ENCODE measurements at places on chromosomes 4 and X. TPM values are rescaled to one million over a fixed set of nuclear protein-coding genes. Genes with fewer than 3 reads are reported as not detected.

DNA sequence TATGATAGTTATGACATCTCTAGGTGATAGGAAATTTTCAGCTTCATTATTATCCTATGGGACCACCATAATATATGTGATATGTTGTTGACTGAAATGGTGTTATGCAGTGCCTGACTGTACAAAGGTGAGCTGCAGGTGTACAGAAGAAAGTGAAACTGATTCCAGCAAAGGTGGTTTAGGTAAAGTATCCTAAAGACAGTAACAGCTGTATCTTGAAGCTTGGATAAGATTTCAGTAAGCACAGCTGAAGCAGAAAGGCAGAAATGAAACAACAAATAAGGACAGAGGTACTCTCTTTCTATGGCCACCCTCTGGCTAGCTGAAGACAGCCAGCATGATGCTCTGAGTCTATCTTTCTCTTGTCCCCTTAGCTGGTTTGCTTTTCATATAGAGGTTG is 30.0 kb upstream of the PGK1 start:
- no peaks in the 10 kb centered on the region for H3K4me1 ChIP-seq
- no peak overlapping the region for H3K4me3 ChIP-seq
- H3K27me3 ChIP-seq, result no peaks in the 10 kb centered on the region
- no peaks in the 10 kb centered on the region for H3K36me3 ChIP-seq

- no peak overlapping the region for H3K27ac ChIP-seq
- H3K4me1 ChIP-seq, result no peaks in the 10 kb centered on the region
- H3K36me3 ChIP-seq, result no peaks in the 10 kb centered on the region
- DNase-seq, result no peak
- no peaks in the 10 kb centered on the region for H3K27me3 ChIP-seq
Observed at GRCh38 chr4:120158046-120158445, 91.4 kb upstream of the MAD2L1 start.

DNA sequence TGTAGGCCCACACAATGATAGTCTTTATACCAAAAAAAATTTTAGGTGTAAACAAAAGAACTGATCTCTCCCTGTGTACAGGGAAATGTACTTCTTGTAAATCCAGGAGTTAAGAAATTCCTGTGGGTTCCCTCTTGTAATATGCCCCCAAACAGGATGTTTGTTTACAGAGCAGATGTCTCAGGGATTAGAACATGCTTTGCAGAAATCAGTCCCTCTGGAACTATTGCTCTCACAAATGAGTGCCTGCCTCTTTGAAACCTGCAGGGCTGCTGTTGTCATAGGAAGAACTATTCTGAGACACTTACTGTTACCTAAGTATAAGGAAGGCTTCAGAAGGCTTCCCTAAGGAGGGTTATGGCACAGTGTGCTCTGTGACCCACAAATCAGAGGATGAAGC is 35.6 kb downstream of the PAK3 start:
- peak; percentile 44 for DNase-seq
- H3K27me3 ChIP-seq, result no peaks in the 10 kb centered on the region
- H3K27ac ChIP-seq, result peak overlapping the region; percentile 42
- no peak overlapping the region for H3K4me3 ChIP-seq
- peaks cover 25% of the 10 kb centered on the region for H3K4me1 ChIP-seq
- H3K36me3 ChIP-seq, result no peaks in the 10 kb centered on the region

DNA sequence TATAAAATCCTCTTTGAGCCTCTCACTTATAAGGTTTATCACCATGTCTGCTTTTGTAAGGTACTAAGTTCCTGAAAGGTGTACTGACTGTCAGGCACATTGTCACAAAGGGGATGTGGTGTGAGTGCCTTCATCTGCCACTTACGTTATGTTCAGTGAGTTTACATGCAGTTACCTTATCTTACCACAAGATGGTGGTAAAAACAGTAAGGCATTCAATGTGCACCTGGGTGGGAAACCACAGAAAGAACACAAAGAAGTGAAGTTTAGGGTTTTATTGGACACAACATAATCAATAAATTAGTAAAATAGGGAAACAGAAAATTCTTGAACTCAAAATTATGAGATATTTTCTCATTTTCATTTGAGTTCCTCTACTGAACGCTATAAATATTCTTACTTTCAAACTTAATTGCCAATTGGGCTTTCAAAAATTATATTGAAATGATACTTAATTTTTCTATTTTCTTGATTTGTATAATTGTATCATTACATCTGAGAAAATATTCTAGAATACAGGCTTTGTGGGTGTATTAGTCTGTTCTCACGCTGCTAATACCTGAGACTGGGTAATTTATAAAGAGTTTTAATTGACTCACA is 650.8 kb downstream of the PCDH7 start:
- DNase-seq, result no peak
- no peak overlapping the region for H3K27ac ChIP-seq
- no peaks in the 10 kb centered on the region for H3K4me1 ChIP-seq
- H3K4me3 ChIP-seq, result no peak overlapping the region

DNA sequence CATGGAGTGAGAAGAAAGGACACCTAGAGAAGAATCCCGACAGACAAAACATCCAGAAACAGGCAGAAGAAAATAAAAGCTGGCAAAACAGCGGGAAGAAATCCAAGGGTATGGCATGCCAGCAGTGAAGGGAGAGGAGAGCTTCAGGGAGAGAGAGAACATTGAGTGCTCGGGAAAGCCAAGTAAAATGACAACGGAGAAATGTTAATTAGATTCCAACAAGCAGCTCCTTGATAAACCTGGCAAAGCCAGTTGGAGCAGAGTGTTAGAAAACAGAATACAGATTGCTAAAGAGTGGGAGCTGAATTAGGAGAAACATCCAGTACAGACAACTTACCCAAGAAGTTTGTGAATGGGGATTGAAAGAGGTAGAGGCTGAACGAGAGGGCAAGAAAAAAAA is 40.4 kb upstream of the MAOA start:
- no peaks in the 10 kb centered on the region for H3K27me3 ChIP-seq
- H3K36me3 ChIP-seq, result no peaks in the 10 kb centered on the region
- DNase-seq, result no peak
- no peaks in the 10 kb centered on the region for H3K4me1 ChIP-seq

GRCh38 chr4:26466578-26467270 is 23.6 kb downstream of the CCKAR start:
- no peak for DNase-seq
- no peak overlapping the region for H3K4me3 ChIP-seq
- H3K27me3 ChIP-seq, result no peaks in the 10 kb centered on the region
- no peak overlapping the region for H3K27ac ChIP-seq
- H3K36me3 ChIP-seq, result no peaks in the 10 kb centered on the region

GRCh38 chr4:154467886-154468285 is 23.7 kb downstream of the DCHS2 start:
- no peak overlapping the region for H3K4me3 ChIP-seq
- H3K27ac ChIP-seq, result no peak overlapping the region
- H3K36me3 ChIP-seq, result no peaks in the 10 kb centered on the region

- no peaks in the 10 kb centered on the region for H3K27me3 ChIP-seq
- no peak overlapping the region for H3K27ac ChIP-seq
- no peak overlapping the region for H3K4me3 ChIP-seq
- no peaks in the 10 kb centered on the region for H3K4me1 ChIP-seq
Observed at GRCh38 chr4:128686032-128686465, 123.5 kb upstream of the JADE1 start.

DNA sequence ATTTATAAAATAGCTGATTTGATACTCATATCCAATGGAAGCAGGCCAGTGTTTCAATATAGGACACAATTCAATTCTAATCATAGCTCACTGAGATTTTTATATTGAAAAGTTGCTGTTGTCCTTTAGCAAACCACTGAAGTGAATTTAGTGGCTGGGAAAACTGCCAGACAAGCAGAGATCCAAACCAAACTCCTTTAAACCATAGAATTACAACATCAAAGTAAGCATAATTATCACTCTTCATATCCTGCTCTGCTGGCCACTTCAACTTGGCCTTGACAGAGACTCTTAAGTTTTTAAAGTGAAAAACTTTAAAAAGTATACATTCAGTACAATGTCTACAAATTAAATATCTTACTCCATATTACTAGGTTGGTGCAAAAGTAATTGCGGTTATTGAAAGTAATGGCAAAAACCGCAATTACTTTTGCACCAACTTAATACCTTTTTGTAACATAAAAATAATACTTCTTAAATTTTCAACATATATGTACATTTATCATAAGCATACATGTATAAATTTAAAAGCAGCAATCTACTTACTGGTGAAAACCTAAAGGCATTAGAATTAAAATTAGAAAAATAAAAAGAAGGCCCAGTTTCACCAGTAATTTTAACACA is 433.0 kb downstream of the PCDH10 start:
- H3K27me3 ChIP-seq, result no peaks in the 10 kb centered on the region
- H3K27ac ChIP-seq, result no peak overlapping the region
- no peaks in the 10 kb centered on the region for H3K36me3 ChIP-seq
- DNase-seq, result no peak

- H3K36me3 ChIP-seq, result no peaks in the 10 kb centered on the region
- H3K27ac ChIP-seq, result no peak overlapping the region
- no peak for DNase-seq
- H3K4me3 ChIP-seq, result no peak overlapping the region
- no peaks in the 10 kb centered on the region for H3K4me1 ChIP-seq
Observed at GRCh38 chr4:174156239-174156826, 127.1 kb downstream of the FBXO8 start.

GRCh38 chrX:46310815-46311497 is 234.3 kb downstream of the ZNF674 start:
- H3K4me1 ChIP-seq, result no peaks in the 10 kb centered on the region
- no peak overlapping the region for H3K4me3 ChIP-seq
- no peak for DNase-seq
- H3K36me3 ChIP-seq, result no peaks in the 10 kb centered on the region
- no peaks in the 10 kb centered on the region for H3K27me3 ChIP-seq

GRCh38 chr4:8760561-8760960 is 111.1 kb downstream of the HMX1 start:
- no peak overlapping the region for H3K27ac ChIP-seq
- no peak for DNase-seq
- H3K36me3 ChIP-seq, result no peaks in the 10 kb centered on the region
- H3K27me3 ChIP-seq, result no peaks in the 10 kb centered on the region
- no peaks in the 10 kb centered on the region for H3K4me1 ChIP-seq
- H3K4me3 ChIP-seq, result no peak overlapping the region

DNA sequence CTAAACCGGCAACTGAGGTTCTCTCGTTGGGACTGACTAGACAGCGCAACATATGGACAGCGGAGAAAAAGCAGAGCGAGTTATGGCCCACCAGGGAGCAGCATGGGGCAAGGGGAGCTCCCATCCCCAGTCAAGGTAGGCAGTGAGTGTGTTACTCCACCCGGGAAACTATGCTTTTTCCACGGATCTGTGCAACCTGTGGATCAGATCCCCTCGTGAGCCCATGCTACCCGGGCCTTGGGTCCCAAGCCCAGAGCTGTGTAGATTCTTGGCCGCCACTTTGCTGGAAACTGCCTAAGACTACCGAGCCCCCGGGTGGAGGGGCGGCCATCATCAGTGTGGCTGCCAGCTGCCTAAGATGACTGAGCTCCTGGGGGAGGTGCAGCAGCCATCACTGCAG is 140.9 kb downstream of the PAPSS1 start:
- H3K27ac ChIP-seq, result no peak overlapping the region
- H3K27me3 ChIP-seq, result no peaks in the 10 kb centered on the region
- no peak for DNase-seq
- H3K36me3 ChIP-seq, result no peaks in the 10 kb centered on the region
- peaks cover 23% of the 10 kb centered on the region for H3K4me1 ChIP-seq
- no peak overlapping the region for H3K4me3 ChIP-seq

The TEX13C gene
- not detected for total RNA-seq

The HGFAC gene
- total RNA-seq, result not detected

GRCh38 chr4:141807103-141807891 is 170.9 kb downstream of the IL15 start:
- H3K36me3 ChIP-seq, result no peaks in the 10 kb centered on the region
- H3K27ac ChIP-seq, result no peak overlapping the region
- DNase-seq, result no peak

- H3K4me3 ChIP-seq, result no peak overlapping the region
- H3K36me3 ChIP-seq, result no peaks in the 10 kb centered on the region
- no peak overlapping the region for H3K27ac ChIP-seq
- H3K4me1 ChIP-seq, result no peaks in the 10 kb centered on the region
- no peak for DNase-seq
Observed at GRCh38 chrX:24805201-24805600, 111.5 kb downstream of the POLA1 start.

The RPS3A gene
- total RNA-seq, result 2,957 TPM

The MAP9 gene
- 3.1 TPM for total RNA-seq

The MAGEA10 gene
- not detected for total RNA-seq

The F8 gene
- 3.7 TPM for total RNA-seq

DNA sequence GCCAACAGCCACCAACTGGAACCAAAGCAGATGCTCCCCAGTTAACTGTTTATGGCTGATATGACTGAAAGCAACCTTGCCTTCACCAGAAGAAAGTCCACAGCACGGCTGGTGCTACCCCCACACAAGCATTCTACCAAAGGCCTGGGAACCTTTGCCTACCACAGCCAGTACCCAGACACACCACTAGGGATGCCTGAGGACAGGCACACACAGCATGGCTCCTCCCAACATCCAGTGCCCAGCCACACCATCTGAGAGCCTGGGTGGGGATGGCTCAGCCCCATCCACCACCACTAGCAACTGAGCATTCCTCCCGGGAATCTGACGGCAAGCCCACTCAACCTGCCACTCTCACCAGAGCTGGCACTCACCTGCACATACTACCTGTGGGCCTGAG is 178.6 kb downstream of the SLC7A11 start:
- H3K4me3 ChIP-seq, result no peak overlapping the region
- no peaks in the 10 kb centered on the region for H3K4me1 ChIP-seq
- no peak overlapping the region for H3K27ac ChIP-seq
- H3K27me3 ChIP-seq, result no peaks in the 10 kb centered on the region

DNA sequence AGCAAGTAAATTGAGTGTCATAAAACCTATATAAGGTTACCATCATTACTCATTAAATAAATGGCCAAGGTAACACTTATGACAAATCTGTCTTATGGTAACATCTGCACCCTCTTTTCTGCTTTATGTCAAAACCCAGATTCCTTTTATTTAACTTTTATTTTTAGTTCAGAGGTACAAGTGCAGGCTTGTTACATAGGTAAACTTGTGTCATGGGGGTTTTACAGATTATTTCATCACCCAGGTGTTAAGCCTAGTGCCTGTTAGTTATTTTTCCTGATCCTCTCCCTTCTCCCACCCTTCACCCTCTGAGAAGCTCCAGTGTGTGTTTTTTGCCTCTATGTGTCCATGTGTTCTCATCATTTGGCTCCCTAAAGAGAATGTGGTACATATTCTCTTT is 930.7 kb downstream of the CCSER1 start:
- no peak for DNase-seq
- H3K4me3 ChIP-seq, result no peak overlapping the region
- no peaks in the 10 kb centered on the region for H3K36me3 ChIP-seq
- no peak overlapping the region for H3K27ac ChIP-seq
- H3K4me1 ChIP-seq, result no peaks in the 10 kb centered on the region

Measured in SJSA1 (cell line).